CD14-positive monocyte (primary cell): ENCODE measurements at places on chromosomes 7 and 10.
A peak's percentile ranks its signal among the peaks of the same experiment; 100 is the strongest.

GRCh38 chr10:74738985-74739567 is 87.3 kb upstream of the KAT6B start:
- peak; percentile 32 for DNase-seq

GRCh38 chr10:48511875-48512231 is 93.0 kb downstream of the ARHGAP22 start:
- peak; percentile 89 for DNase-seq

DNA sequence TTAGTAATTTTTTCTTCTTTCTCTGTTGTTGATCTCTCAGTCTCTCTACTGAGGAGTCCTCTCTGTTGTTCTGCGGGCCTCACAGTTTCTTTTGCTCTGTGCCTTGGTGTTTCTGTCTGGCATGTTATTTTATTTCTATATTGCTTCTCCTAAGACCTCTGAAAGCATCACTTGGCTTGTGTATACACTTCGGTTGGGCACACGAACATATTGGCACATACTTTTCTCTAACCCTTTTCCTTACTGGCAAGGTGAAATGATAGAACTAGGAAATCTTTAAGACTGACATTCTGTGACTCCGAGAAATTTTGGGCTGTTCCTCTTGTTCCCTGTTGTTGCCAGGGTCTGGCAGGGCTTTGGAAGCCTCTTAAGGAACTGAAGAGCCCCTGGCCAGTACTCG is 148.9 kb downstream of the CELF2 start:
- no peak for DNase-seq

DNA sequence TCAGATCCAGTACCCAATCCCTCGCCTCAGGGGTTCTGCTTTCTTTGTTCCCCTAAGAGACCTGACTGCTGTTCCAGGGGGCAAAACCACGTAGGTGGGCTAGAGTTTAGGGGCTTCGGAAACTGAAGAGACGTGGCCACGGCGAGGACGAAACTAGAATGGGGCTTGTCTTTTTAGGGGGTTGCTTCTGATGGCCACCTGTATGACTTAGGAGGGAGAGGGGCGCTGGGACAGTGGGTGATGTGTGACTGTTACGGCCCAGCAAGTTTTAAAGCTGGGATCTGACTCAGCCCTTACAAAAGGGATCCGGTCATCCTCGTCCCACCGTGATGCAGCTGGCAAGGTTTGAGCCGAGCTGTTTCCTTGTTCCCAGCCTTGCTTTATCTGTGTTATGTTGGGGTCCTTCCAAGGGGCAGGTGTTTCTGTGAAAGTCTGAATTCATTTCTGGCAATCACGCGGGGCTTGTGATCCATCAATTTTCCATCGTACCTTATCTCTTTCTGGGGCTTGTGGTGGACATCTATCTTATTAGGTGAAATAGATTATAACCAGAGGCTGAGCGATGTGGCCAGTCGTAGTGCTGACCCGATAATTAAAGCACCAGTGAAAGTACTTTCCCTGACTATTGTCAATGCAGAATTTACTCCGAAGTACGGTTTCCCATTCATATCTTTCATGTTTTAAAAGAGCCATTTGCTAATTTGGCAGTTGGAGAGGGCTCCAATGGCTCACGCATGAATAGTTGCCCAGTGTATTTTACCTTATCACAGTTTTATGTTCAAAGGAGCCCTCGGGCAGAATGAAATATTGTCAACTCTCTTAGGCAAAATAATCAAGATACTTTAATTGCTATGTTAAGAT is 830 bp downstream of the MET start:
- DNase-seq: no peak
